Motor neuron (in vitro differentiated cells): ENCODE measurements at places on chromosomes 3 and 15. TPM values are rescaled to one million over a fixed set of nuclear protein-coding genes. Genes with fewer than 3 reads are reported as not detected.
A peak's percentile ranks its signal among the peaks of the same experiment; 100 is the strongest.

DNA sequence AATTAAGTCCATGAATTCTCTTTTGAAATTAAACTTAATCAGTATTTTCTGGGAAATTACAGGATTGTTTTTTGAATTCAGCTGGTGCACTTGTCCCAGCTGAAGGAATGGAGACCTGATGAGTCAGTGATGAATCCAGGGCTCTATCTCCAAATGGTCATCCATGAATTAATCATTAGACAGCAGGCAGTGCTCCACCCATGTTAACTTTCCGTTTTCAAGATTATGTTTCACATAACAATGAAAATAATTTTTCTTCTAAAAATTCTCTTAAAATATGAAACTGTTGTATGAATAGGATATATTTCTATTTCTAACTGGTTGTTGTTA, 13.9 kb upstream of the PAQR9 start:
- ATAC-seq = peak; percentile 41

Gene ATP8B4
- 1.8 and 2.1 TPM in 2 replicates for total RNA-seq

GRCh38 chr3:123458255-123458654, 9.4 kb upstream of the ADCY5 start:
- ATAC-seq = no peak

- peak; percentile 14 for ATAC-seq
Measured at GRCh38 chr3:69090021-69090420, 5.3 kb downstream of the ARL6IP5 start.

- no peak for ATAC-seq
Measured at GRCh38 chr3:98793971-98794370, 30.8 kb downstream of the ST3GAL6 start.

DNA sequence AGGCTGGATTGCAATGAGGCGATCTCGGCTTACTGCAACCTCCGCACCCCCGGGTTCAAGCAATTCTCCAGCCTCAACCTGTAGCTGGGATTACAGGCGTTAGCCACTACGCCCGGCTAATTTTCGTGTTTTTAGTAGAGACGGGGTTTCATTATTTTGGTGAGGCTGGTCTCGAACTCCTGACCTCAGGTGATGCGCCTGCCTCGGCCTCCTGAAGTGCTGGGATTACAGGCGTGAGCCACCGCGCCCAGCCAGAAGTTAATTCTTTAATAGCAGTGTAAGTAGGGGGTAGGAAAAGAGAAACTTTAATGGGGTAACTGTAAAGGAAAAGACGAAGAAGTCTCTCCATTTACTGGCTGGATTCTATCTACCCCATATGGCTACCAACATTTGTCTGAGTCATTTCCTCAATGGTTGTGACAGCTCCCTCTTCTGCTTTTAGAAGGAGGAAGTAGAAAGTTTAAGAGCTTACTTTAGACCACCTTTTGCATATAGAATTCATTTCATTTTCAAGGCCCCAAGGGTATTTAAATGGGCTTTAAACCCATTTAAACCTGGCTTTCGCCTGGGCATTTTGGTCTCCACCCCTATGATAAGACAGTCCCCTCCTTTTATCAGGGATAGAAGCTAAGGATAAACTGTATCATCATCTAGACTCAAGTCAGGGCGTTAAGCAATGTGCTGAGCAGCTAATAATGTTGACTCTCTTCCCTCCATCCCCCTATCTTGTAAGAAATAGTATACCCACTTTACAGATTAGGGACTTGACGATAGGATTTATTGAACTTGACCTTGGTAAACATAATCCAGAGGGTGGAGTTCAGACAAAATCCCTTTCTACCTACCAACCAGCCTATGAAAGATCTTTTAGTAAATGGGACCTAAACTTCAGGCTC, 1.1 kb upstream of the CDV3 start:
- ATAC-seq = no peak

- peak; percentile 74 for ATAC-seq
Measured at GRCh38 chr3:194395778-194396538, 3.1 kb downstream of the GP5 start.

Gene CCDC33
- total RNA-seq = 1.1 and 4.6 TPM in 2 replicates

Gene MESP1
- 0.52 and 1.2 TPM in 2 replicates for total RNA-seq

DNA sequence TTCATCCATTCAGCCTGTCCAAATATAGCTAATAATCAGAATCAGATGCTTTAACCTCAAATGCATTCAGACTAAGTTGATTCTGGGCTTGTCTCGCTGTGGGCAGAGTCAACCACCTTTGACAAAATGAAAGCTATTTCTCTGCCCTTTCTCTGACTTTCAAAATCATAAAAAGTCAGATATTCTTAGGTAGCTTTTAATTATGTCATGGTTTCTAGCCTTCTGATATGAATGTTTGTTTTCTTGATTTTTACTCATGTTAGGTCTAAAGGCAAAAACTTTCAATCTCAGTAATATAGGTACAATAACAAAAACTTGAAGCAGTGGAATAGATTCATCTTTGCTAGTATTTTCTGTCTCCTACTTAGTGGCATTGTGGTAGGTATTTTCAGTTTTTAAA, 25.3 kb upstream of the C15orf61 start:
- no peak for ATAC-seq

DNA sequence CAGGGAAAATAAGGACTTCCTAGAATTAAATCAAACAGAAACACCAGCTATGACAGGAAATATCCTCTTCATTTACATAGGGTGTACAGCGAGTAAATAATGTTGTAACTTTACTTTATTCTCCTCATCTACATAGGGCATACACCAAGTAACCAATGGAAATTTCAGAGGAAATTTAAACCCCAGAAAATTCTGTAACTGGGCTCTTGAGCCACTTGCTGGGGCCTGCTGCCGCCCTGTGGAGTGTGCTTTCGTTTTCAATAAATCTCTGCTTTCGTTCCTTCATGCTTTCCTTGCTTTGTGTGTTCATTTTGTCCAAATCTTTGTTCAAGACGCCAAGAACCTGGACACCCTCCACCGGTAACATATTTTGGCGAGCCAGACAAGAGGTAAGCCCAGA, 990.4 kb upstream of the CADM2 start:
- no peak for ATAC-seq

Gene RLBP1
- total RNA-seq = 0.76 and 1.3 TPM in 2 replicates

Gene PAQR5
- 0.29 and 0.36 TPM in 2 replicates for total RNA-seq

DNA sequence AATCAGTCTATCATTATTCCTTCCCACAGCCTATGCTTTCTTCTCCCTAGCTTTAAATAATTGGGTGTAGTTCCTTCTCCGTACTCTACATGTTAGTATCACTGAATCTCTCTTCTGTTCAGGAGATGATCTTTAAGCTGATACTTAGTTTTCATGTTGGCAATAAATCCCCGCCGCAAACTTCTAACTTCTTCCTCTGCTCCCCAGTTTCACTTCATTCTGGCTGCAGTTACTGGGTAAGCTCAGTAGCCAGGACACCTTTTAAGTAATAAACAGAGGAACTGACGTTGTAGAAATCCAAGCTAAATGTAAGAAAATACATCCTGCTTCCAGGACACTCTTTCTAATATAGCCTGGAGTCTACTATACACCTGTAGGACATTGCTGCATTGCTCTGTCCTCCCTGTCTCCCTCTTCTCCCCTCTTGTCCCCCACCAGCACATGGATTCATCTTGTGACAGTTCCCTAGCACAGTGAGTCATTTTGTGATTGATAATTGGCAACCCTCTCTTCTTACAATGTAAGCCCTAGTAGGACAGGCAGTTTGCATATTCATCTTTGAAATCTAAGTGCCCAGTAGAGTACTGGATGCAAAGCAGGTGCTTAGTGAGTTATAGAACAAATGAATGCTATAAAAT, 598.2 kb downstream of the UNC13C start:
- no peak for ATAC-seq

GRCh38 chr3:156619376-156619775, 55.0 kb upstream of the TIPARP start:
- no peak for ATAC-seq

DNA sequence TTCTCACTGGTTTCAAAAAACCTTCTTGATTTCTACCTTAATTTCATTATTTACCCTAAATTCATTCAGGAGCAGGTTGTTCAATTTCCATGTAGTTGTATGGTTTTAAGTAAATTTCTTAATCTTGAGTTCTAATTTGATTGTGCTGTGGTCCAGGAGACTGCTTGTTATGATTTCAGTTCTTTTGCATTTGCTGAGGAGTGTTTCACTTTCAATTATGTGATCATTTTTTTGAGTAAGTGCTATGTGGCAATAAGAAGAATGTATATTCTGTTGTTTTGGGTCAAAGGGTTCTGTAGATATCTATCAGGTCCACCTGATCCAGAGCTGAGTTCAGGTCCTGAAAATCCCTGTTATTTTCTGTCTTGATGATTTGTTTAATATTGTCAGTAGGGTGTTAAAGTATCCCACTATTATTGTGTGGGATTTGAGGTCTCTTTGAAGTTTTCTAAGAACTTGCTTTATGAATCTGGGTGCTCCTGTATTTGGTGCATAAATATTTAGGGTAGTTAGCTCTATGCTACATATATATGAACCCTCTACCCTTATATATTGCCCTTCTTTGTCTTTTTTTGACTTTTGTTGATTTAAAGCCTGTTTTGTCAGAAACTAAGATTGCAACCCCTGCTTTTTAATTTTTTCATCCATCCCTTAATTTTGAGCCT, 158.4 kb upstream of the TPRG1 start:
- no peak for ATAC-seq

GRCh38 chr3:192772240-192772894, 45.0 kb upstream of the FGF12 start:
- no peak for ATAC-seq

Gene ACP3
- total RNA-seq = 0.39 TPM in 1 of 2 replicates, not detected in the other

GRCh38 chr15:41411441-41411840, 5.5 kb upstream of the RTF1 start:
- ATAC-seq = no peak

GRCh38 chr3:187742351-187743171, 2.7 kb downstream of the BCL6 start:
- ATAC-seq = no peak

- no peak for ATAC-seq
Measured at GRCh38 chr3:15606434-15606891, 4.9 kb downstream of the BTD start.

- no peak for ATAC-seq
Measured at GRCh38 chr3:132720228-132720627, 2.0 kb downstream of the NPHP3 start.

Gene RAB7A
- total RNA-seq = 52.7 and 57.0 TPM in 2 replicates

GRCh38 chr3:58495101-58495500, 3.2 kb downstream of the KCTD6 start:
- ATAC-seq = no peak

GRCh38 chr3:168952551-168952950, 711.0 kb downstream of the MECOM start:
- ATAC-seq = no peak

- peak; percentile 39 for ATAC-seq
Measured at GRCh38 chr3:197501496-197501878, 54.3 kb downstream of the BDH1 start.
